ENCODE measurements at places on chromosomes 3 and 15.

- DNase-seq: no peak
Measured at GRCh38 chr3:146093896-146094295, 67.1 kb downstream of the PLOD2 start.

GRCh38 chr15:36406366-36406765, 173.1 kb upstream of the CDIN1 start:
- DNase-seq: no peak

- no peak for DNase-seq
Measured at GRCh38 chr3:117928836-117929235, 1105.8 kb downstream of the IGSF11 start.

DNA sequence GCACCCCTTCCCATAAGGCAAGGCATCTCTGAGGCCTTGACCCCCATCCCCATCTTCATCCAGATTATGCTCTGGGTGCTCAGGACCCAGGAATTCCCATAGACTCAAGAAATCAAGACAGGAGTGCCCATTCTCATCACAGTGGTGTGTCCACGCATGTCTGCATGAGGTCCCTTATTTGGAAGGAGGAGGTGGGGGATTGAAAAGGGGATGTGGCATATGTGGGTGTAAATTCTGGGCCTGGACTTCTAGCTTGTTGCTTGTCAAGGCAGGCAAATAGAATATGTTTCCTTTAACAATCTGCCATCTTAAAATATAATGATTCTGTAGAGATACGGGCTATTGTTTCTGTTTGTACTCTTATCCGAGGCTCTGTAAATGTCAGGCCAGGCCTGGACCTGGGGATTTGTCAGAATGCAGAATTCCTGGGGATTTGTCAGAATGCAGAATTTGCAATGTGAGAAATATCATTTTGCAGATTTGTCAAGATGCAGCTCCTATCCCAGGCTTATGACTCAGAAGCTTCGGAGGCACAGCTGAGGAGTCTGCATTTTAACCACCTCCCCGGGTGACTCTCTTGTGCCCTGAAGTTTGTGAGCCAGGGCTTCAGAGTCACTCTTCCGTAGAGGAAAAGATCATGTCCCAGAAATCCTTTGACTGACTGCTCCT, 157.8 kb downstream of the SV2B start:
- DNase-seq: no peak

DNA sequence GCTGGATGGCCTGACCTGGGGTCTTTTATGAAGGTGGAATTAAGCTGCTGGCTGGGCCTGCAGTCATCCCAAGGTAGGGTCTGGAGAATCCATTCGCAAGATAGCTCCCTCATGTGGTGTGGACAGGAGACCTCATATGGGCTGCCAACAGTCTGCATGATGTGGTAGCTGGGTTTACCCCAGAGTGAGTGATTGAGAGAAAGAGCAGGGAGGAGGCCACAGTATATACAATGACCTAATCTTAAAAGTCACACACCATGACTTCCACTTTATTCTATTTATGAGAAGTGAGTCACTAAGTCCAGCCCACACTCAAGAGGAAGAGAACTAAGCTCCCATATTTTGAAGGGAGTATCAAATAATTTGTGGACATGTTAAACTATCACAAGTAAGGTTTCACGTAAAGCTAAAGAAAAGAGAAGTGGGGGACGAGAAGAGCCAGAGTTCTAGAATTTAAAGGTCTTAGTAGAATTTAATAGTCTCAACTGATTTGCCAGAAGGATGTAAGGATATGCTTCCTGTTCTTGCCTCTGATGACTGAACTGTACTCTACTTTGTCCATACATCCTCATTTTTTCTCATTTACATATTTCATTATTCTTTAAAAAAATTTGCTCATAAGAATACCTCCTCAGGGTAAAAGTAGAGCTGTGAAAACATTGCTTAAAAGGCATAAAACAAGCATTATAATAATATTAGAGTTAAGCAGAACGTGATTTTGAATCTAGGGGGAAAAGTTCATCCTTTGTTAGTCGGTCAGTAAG, 184.4 kb downstream of the PEX5L start:
- no peak for DNase-seq

GRCh38 chr15:48507416-48508065, 138.0 kb downstream of the FBN1 start:
- no peak for DNase-seq

- DNase-seq: no peak
Measured at GRCh38 chr3:69665026-69665737, 74.1 kb upstream of the MITF start.

DNA sequence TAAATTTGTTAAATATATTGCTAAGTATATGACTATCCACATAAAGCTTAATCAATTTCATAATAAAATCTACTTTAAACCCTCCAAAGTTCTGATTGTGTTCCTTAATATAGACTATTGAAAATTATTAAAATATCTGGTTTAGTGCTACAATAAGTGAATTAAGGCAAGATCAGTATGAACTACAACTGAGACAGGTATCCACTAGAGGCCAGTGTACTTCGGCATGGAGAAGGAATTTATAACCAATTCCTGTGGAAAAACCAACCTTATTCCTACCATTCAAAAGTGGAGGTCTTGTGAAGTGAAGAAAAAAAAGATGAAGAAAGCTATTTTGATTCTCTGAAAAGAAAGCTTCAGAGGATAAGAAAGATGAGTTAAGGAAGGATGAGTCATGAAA, 237.7 kb downstream of the SUCLG2 start:
- no peak for DNase-seq

DNA sequence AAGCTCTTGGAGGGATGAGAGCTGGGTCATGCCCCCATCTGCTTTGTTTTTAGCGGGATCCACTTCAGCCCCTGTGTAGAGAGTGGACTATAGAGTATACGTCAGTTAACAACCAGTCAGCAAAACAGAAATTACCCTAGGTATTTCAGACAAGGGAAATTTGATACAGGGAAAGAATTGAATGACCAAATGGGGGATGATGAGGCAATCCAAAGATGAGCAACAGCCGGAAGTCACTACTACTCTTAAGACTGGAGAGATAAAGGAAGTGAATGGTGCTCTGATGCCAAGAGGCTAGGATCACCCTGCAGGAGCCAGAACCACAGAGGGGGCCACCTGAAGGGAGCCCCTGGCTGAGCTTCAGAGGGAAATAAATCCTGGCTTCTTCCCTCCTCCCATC, 1.7 kb upstream of the GPR62 start:
- DNase-seq: no peak

- DNase-seq: no peak
Measured at GRCh38 chr3:180693656-180694055, 14.4 kb upstream of the CCDC39 start.

- DNase-seq: no peak
Measured at GRCh38 chr3:86245360-86245759, 745.6 kb downstream of the VGLL3 start.

DNA sequence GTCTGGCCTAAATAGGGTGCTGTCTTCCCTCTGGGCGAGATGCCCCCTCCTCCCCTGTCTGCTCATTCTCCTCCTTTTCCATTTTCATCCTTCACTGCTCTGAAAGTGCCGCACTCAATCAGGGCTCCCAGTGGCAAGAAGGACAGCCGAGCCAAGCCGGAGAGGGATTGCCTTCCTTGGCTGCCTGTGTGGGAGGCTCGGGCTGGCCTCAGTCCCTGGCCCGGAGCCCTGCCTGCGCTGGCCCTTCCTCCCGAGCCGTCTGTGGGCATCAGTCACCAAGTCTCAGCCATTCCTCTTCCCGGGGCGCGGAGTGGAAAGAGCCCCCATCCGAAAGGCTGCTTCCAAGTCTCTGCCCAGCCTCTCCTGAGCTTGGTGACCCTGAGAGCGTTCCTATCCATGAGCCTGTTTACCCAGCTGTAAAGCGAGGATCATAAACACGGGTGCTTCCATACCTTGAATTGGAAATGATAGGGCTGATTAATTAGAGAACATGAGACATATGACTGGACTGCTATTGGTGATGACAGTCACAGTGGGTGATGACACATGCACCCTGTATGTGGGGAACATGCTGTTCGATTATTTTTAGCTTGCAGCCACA, 59.1 kb upstream of the TLE3 start:
- no peak for DNase-seq

DNA sequence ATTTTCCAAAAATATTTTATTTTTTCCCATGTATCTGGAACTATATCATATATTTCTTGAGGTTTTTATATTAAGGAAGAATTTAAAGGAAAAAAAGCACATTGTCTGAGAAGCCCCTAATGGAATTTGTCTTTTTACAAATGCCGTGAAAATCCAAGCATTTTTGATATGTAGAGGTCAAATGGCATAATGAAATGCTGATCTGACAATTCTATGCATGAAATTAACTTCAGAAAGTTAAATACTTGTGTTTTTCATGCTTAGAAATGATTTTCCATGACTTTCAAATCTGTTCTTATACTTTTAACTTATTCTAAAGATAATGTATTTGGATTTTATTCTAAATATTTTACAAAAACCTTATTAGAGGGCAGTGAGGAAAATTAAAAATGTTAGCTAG, 119.2 kb downstream of the NR1I2 start:
- no peak for DNase-seq

- DNase-seq: no peak
Measured at GRCh38 chr3:28206479-28206878, 34.9 kb upstream of the CMC1 start.

DNA sequence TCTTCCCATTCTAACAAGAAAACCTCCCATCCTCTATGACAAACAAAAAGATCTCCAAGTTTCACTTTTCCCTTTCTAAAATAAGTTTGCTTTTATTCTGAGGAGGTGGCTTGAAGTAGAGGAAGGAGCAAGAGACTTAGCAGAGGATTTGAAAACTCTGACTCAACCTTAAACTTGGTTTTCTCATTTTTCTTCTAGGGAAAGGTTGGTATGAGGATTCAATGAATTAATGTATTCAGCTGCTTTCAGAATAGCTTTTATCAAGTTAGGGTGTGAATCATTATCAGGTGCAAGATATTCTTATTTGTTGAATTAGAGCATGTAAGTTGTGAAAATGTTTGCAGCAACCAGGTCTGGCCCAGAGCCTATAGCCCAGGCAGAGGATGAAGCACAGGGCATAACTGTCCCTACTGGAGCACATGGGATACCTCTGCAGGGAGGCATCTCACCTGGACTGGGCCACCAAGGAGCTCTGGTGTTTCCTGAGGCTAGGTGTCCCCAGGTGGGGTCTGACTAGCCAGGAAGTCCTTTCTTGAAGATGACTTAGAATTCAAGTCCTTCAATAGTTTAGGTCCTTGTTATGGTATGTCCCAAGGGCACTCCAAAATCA, 42.3 kb downstream of the SATB1 start:
- no peak for DNase-seq

DNA sequence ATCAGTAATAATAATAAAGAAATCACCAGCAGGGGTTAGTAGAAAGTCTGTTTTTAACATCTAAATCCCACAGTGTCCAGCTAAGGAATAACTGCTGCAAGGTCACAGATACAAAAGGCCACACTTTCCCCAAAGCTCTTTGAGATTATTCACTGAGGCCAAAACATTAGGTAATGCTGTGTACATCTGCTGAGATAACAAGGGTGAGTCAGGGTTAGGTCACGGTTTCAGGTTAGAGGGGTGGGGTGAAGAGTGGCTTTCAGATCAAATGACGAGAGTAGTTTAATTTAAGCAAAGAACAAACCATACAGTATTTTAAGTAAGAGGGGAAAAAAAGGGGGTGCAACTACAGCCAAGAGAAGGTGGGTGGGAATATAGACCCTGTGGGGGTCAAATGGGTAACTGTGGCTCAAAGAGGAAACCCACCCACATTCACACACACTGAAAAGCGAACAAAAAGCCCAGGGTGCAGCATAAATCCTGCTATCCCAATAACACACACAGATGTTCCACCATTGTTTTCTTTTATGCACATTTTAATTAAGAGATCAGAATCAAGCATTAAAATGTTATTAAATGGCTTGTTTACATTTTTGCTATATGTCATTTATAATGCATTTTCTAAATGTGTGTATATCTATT, 412.9 kb downstream of the TIGIT start:
- DNase-seq: no peak

GRCh38 chr15:29319823-29320222, 50.2 kb upstream of the NSMCE3 start:
- no peak for DNase-seq

DNA sequence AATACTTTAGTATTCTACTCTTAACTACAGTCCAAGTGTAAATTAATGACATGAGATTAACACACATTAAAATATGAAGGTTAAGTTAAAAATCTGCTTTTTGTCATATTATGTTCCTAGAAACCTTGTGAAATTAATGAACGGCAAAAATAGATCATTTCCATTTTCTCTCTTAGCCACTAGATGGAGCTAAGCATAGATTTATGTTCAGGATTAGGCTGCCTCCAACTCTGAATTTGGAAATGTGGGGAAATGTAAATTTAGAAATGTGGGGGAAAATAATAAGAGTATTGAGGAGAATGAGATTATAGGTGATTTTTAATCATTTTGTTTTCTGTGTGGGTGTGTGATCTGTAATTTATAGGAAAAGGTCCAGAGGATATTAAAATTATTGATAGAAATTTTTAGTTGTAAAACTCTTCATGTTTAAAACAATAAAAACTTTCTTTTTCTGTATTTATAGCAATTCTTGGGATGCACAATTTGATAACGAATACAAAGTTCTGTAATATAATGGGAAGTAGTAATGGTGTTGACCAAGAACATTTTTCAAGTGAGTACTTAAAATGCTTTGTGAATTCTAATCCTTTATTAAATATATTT, 59.2 kb downstream of the TMOD3 start:
- DNase-seq: no peak

DNA sequence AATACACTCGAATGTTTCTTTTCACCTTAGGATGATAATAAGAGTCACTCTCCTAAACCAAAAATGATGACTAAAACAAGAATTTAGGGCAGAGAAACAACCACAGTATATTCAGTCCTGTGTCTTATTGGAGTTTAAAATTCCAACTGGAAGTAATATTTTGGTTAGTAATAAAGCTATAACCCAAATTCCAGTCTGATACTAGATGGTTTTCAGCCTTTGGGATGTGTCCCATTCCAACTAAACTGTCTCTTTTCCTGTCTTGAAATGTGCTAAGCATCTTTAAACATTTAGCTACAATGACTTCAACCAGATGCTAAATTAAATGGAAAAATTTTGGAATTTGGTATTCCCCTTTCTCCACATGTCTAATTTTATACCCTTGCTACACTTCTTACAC, 510.0 kb downstream of the ROBO1 start:
- DNase-seq: no peak

GRCh38 chr3:177058648-177059047, 138.6 kb downstream of the TBL1XR1 start:
- DNase-seq: no peak

DNA sequence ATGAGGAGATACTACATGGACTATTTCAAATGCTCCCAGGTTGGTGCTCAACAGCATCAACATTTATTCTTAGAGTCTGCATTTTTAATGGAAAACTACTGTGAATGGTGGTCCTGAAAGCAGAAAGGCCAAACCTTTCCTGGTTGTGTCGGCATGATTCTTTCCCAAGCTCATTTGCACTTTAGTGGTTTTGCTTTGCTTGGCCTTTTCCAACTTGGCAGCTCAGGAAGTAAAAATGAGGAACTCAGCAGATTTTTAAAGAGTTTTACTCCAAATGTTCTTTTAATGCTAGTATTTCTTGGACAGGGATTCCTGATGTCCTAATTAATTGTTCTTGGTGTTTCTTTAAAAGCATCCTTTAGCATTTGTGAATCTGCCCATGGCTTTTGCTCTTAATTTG, 197.4 kb downstream of the SLC9A9 start:
- DNase-seq: no peak
